NT2/D1 (cell line): ENCODE measurements at places on chromosomes 3 and 15.

DNA sequence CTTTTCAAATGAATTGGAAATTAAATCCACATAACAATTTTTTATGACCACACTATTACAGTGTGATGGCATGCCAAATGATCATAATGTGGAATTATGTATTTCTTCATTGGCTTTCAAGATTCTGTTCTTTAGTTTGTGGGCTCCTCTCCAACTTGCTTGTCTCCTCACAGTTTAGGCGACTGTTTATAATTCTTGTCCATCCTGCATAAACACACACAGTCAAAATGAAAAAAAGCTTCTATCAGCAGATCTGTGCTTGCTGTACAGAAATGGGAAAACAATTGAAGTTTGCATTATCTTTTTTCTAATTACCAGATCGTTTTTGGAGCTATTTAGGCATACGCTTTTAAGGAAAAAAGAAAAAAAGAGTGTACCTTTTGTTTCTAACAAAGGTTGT is 37.0 kb downstream of the OPA1 start:
- DNase-seq, result no peak

GRCh38 chr3:66822186-66823008 is 175.7 kb upstream of the KBTBD8 start:
- DNase-seq, result peak; percentile 82

GRCh38 chr15:36577082-36577481 is 2.3 kb upstream of the CDIN1 start:
- no peak for DNase-seq

GRCh38 chr3:150371741-150372254 is 36.3 kb upstream of the TSC22D2 start:
- no peak for DNase-seq

DNA sequence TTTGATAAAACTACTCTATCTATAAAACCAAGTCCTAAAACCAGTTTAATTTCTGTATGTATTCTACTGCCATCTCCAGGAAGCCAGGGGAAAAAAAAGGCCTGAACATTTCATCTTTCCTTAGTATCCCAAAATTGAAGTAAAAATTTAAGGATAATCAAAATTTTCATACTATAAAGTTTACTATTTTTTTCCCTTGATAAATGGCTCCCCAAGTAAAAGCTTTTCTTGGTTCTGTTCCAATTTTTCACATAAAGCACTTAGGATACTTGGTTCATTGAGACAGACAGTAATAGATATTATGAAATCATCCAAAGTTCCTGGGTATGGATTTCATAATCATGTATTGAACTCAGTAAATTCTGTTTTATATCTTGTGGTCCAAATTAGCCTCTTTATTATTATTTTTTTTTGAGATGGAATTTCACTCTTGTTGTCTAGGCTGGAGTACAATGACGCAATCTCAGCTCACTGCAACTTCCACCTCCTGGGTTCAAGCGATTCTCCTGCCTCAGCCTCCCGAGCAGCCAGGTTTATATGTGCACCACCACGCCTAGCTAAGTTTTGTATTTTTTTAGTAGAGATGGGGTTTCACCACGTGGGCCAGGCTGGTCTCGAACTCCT is 34.5 kb downstream of the ICE2 start:
- DNase-seq, result no peak

GRCh38 chr15:85785887-85786780 is 8.6 kb downstream of the KLHL25 start:
- DNase-seq, result no peak

- DNase-seq, result no peak
Measured at GRCh38 chr3:56321383-56321782, 146.9 kb downstream of the ERC2 start.

GRCh38 chr15:85752491-85752961 is 42.2 kb downstream of the KLHL25 start:
- DNase-seq, result no peak
